ENCODE measurements at places on chromosomes 7 and 10.

- no peak for DNase-seq
Observed at GRCh38 chr10:86632951-86633350, 21.4 kb upstream of the OPN4 start.

DNA sequence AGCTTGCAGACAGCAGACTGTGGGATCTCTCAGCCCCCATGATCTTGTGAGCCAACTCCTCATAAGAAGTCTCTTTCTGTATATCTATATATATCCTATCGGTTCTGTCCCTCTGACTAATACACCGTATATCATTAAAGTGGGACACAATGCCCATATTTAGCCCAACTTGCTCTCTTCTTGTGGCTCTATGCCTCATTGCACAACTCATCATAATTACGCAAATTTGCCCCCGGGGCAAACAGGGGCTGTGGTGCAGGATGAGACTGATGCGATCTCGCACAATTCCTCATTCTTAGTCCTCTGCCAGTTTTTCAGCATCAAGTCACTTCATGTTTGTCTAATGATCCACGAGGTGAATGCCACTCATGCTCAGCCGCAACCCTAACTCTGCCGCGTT is 183.2 kb downstream of the PRPF18 start:
- no peak for DNase-seq

DNA sequence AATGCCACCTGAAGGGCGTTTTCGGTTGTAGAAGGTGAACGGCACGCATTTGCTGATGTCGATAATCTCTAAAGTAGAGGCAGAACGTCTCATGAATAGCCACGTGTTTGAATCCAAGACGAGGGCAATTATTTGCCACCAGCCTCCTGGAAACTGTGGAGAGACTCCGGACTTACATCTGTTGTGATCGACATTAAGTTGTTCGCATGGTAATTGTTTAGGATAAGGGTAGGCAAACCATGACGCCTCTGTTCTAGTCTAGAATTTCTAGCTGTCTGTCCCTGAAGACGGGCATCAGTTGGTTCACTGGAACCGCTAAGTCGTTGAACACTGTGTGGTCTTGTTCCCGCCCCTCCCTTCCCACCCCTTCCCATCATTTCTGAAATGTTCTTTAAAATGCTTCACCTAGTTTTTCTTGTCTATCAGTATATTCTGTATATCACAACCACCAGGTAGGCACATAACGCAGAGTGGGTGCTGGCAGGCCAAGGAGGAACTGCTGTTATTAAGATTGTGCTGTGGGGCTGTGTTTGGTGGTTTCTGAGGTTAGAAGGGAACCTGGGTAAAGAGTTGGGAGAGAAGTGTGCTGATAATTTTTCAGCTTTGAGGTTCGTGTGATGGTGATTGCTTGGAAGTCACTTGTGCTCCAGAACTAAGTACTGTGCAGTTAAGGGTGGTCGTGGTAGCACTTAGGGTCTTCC is 1.2 kb downstream of the UBE3C start:
- no peak for DNase-seq

DNA sequence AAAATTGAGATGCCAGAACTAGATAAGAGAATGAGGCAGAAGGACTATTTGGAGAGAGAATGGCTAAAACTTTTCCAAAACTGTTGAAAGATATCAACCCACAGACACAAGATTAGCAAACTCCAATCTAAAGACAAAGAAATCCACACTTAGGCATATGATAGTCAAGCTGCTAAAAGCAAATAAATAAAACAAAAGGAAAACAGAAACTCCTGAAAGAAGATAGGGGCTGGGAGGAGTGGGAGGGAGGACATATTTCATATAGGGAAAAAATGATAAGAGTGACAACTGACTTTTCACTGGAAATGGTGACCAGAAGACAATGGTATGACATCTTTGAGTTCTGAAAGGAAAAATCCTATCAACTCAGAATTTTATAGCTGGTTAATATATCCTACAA is 105.4 kb upstream of the ADO start:
- no peak for DNase-seq

DNA sequence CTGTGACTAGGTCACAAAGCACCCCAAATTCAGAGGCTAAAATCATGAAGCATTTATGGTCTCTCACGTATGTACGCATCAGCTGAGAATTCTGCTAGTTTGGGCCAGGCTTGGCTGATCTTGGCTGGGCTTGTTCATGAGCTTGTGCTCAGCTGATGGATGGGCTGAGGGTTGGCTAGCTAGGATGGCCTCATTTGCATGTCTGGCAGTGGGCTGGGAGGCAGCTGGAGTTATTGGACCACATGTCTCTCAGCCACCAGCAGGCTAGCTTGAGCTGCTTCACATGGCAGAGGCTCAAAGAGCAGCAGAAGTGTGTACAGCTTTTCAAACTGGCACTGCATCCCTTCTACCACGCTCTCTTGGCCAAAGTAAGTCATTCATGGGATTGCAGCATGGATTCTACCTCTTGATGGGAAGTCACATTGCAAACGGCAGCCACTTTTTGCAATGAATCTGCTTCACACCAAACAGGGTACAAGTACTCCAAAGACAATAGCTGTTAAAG is 770.3 kb downstream of the TYW1 start:
- DNase-seq, result no peak

- DNase-seq, result no peak
Observed at GRCh38 chr10:17113346-17113745, 16.3 kb downstream of the CUBN start.

DNA sequence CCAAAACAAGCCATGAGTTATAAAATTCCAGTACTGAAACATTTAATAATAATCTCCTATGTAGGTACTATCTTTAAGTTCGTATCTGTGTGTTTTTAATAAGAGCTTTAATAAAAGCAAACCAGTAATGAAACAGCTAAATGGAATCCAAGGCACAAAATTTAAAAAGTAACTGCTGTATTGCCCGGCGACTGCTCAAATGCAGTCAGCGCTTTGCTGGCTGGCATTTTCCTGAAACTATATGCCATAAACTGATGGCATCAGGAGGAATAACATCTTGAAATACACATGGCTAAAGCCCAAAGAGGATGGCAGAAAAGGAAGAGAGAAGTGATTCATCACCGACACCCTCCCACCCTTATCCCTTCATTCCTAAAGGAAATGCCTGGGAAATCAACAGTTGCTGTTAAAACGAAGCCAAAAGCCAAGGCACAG is 133.1 kb downstream of the CUBN start:
- DNase-seq, result no peak
